Germinal center (tissue), 1 donor: ENCODE measurements at places on chromosomes 11 and 22.

DNA sequence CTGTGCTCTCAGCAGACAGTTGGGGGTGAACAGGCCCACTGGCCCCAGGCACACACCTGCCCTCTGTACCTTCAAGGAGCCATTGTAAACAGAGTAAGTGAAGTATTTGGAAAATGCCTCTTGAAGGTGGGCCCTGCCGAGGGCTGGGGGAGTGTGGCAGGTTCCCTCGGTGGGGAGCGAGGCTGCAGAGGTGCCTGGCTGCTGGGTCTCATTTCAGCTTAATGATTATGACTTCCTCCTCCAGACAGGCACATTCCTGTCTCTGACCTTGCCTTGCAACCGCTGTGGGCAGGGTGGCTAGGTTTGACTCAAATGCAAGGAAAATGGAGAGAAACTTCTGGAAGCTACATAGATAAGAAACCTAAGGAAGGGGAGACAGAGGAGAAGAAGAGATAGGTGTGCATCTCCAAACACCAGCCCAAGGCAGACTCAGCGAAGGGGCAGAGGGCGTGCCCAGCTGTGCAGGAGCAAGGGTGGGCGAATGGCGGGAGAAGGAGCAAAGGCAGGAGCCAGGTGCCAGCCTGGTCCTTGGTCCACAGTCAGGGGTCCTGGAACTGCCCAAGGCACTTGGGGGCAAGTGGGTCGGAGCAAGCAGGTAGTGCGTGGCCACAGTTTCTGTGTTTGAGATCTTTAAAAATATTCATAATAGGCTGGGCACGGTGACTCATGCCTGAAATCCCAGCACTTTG, 14.0 kb downstream of the GRAMD4 start:
- no peak for DNase-seq

DNA sequence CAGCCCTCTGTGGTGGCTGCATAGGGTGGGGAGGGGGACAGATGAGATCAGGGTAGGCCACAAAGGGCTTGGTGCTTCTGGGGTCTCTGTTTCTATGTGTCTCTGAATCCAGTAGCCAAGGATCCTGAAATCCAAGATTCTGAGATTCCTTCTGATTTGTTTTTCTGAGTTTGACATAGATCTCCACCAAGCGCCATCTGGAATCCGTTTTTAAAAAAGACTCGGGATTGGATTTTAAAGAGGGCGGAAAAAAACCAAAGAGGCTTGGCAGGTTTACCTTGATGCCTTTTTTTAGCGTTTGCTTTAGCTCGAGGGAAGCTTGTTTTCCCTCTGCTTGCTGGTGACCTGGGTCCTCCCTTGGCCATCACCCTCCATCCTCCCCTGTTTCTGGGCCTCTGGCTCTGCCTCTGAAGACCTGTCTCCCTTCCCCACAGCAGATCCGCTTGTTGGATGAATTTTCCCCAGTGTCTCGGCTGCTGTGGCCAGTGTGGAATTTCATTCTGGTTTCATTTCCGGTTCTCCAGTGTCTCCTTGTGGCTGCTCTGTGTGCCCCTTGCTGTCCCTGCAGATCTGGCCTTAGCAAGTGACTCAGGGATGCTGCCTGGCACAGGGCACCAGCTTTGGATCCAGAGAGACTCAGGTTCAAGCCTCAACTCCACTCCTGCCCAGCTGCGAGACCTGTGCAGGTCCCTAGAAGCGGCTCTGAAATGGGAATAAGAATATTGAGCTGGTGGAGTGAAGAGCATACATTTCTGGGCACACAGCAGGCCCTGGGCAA, 15.1 kb downstream of the SYNGR1 start:
- no peak for DNase-seq

DNA sequence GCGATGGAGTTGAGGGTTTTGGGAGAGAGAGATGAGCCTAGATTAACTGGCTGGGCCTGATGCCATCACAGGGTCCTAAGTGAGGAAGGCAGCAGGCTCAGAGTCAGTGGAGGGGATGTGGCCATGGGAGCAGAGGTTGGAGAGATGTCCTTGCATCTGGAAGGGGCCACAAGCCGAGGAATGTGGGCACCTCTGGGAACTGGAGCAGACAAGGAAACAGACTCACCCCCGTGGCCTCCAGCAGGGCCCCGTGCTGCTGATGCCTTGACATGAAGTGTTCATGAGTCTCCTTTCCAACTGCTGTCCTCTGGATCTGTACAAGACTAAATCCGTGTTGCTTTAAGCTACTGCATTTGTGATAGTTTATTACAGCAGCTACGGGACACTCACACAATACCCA, 49.2 kb downstream of the SHISAL1 start:
- DNase-seq: no peak

DNA sequence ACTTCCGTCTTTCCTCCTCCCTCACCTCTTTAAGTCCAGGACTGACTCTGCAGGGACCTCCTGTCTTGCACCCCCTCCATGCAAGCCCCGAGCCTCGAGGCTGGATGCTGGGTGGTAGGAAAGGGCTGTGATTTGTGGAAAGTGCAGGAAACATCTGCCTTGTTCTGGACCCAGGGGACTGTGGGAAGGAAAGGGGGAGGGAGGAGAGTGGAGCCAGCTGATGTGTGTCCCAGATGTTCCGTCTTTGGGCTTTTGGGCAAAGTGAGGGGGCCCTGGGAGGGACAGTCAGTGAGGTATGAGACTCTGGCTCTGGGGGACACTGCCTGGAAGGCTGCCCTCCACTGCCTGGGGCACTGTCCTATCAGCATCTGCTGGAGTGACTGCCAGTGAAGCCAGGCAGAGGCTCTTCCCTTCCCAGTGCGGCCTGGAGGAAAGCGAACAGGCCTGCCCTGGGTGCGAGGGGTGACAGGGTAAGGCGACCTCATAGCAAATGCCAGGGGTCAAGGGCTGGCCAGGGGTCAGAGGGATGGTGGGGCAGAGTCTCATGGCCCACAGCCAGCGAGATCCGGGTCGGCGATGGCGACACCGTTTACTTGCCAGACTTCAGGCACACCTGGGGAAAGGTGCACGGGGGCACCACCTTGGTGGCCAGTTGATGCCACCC, 1.7 kb downstream of the MRGPRD start:
- no peak for DNase-seq

DNA sequence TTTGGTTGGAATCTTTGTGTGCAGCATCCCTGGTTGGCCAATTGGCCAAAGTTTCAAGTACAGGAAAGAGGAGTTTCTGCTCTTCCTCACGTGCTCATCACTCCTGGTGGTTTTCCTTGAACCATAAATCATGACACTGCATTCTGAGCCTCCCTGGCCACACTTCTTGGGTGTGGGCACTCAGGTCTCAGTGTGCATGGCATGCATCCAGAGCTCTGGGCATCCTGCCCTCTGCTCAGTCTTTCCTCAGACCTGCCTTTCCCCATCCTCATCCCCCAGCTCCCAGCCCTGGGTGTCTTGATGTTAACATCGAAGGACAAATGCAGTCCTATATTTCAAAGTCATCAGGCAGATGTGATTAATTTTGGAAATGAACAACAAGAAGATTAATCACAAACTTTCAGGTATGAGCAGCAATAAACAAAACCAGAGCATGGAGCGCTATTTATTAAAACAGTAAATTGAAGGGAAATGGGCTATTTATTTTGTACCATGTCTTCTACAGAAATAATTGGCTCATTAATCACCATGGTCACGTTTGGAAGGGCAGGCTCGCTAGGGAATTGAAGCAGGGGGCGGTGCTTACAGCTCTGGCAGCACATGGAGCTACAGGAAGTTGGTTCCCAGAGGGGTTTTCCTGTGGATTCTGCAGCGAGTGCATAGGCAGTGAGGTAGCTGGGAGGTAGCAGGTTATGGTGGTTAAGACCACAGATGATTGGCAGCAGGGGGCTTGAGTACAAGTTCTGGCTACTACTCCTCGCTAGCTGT, 89.6 kb downstream of the CSNK2A3 start:
- no peak for DNase-seq

GRCh38 chr11:46827995-46828394, 18.1 kb downstream of the CKAP5 start:
- DNase-seq: no peak

DNA sequence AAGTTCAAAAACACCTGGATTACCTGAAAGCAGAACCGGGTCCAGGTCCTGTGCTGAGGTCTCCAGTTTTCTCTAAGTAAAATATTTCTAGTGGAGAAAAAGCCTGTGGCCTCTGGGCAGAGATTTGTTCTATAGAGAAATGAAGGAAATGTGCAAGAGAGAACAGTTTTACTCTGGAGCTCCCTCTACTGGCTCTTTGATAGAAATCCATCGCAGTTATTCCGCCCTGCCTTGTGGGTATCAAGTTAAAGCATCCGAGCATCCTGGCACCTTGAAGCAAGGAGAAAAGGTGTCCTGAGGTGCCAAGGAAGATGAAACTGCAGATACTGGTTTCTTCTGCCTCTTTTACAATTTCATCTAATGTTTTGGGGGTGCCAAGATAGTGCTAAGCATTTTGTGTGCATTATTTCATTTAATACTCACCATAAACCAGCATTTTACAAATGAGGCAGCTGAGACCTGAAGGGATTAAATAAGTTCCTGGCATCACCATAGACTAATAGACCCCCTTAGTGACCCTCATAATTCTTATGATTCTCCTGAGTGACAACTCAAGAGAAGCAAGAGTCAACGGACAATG, 113.1 kb upstream of the HSD17B12 start:
- peak; percentile 55 for DNase-seq

- no peak for DNase-seq
These were observed 417 bp downstream of the HNRNPUL2 start for GRCh38 chr11:62726915-62727164.
